ENCODE measurements at places on chromosomes 5 and 9.

DNA sequence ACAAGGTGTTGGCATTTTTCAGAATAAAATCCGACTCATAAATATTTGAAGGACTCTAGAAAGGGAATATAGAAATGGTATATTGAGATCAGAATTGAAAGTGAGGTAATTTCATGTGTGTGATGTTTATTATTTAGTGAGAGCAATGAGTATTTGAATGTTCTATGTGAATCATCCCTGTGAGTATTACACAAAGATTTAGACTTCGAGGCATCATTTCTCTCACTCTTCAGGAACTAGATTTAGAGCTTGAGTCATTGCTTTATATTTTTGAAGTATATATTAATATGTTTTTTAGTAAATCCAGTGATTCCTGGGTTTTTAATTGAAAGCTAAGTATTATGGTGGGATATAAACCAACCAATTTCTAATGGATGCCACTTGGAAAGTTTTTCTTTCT, 91.2 kb downstream of the RAB3C start:
- DNase-seq = no peak
- H3K27me3 ChIP-seq = no peaks in the 10 kb centered on the region
- no peaks in the 10 kb centered on the region for H3K36me3 ChIP-seq
- H3K4me1 ChIP-seq = no peaks in the 10 kb centered on the region
- no peak overlapping the region for H3K27ac ChIP-seq

DNA sequence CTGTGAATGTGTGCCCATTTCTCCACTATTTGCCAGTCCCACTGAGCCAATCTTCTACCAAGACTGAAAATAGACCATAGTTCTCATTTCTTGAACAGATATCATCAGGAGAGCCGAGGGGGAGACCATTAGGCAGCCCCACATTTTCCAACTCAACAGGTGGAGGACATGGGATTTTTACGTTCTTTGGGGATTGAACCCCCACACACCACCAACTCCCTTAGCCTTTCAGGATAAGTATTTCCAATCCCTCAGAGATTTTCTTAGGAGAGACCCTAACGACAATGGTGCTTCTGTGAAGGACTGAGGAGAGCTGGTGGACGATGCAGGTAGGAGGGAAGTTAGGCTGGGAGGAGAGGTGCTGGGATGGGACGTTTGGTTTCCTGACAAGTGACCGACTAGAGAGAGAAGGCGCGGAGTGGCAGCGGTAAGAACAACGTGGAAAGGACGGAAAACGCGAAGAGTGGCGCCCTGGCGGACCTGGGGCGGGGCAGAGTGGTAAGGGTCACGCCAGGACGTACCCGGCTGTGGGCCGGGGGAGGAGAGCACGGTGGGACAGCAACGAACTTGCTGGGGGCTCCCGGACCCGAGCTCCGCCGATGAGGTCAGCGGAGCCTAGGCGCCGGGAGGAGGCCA, 681 bp upstream of the CHSY3 start:
- H3K36me3 ChIP-seq = peaks cover 3% of the 10 kb centered on the region
- DNase-seq = no peak
- no peaks in the 10 kb centered on the region for H3K4me1 ChIP-seq
- no peaks in the 10 kb centered on the region for H3K27me3 ChIP-seq
- H3K4me3 ChIP-seq = peak overlapping the region; percentile 93
- H3K27ac ChIP-seq = peak overlapping the region; percentile 92

DNA sequence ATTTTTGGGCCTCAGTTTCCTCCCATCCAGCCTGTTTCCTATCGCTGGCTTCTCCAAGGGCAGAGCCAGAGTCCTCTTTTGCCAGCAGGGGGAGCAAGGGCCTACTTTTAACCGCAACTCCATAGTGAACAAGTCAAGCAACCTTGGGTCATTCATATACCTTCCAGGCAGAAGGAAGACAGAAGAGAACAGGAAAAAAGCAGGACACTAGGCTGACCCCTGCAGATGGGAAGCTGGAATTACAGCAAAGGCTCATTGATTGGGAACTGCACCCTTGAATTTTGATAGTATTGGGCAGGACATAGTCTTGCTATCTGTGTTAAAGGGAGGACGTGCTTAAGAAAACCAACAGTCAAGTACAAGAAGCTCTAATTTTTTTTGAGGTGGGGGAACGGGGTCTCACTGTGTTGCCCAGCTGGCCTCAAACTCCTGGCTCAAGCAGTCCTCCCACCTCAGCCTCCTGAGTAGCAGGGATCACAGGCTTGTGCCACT, 30.1 kb downstream of the QRFP start:
- no peaks in the 10 kb centered on the region for H3K27me3 ChIP-seq
- no peak overlapping the region for H3K4me3 ChIP-seq
- H3K36me3 ChIP-seq = peaks cover 16% of the 10 kb centered on the region
- peak; percentile 70 for DNase-seq

DNA sequence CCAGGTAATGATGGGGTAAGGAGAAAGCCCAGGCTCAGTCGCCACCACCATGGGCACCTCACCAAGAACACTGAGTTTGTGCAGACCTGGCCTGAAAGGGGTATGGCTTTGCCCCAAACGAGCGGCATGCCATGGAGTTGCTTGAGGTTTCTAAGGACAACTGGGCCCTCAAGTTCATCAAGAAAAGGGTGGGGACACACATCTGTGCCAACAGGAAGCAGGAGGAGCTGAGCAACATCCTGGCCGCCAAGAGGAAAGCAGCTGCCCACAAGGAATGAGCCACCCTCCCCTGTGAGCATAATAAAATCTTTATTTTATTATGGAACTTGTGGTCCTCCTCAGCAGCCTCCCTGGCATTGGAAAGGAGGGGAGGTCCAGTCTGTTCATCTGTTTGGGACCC, 23.8 kb downstream of the CD14 start:
- H3K27me3 ChIP-seq = no peaks in the 10 kb centered on the region
- no peak for DNase-seq
- H3K4me3 ChIP-seq = no peak overlapping the region
- H3K4me1 ChIP-seq = no peaks in the 10 kb centered on the region
- no peaks in the 10 kb centered on the region for H3K36me3 ChIP-seq

- H3K27me3 ChIP-seq = no peaks in the 10 kb centered on the region
- H3K4me3 ChIP-seq = no peak overlapping the region
- no peak for DNase-seq
- H3K36me3 ChIP-seq = no peaks in the 10 kb centered on the region
- no peak overlapping the region for H3K27ac ChIP-seq
- no peaks in the 10 kb centered on the region for H3K4me1 ChIP-seq
Observed at GRCh38 chr9:3735251-3735650, 209.4 kb upstream of the RFX3 start.

- no peak overlapping the region for H3K4me3 ChIP-seq
- peaks cover 8% of the 10 kb centered on the region for H3K4me1 ChIP-seq
- DNase-seq = no peak
- no peaks in the 10 kb centered on the region for H3K27me3 ChIP-seq
Observed at GRCh38 chr9:3750321-3750720, 224.5 kb upstream of the RFX3 start.

- H3K4me1 ChIP-seq = no peaks in the 10 kb centered on the region
- no peak overlapping the region for H3K4me3 ChIP-seq
- H3K27me3 ChIP-seq = no peaks in the 10 kb centered on the region
- no peak for DNase-seq
Observed at GRCh38 chr5:119681734-119682133, 52.4 kb downstream of the FAM170A start.

GRCh38 chr9:92807031-92807756, 42.6 kb upstream of the BICD2 start:
- H3K36me3 ChIP-seq = no peaks in the 10 kb centered on the region
- no peak overlapping the region for H3K4me3 ChIP-seq
- peaks cover 10% of the 10 kb centered on the region for H3K27me3 ChIP-seq
- H3K27ac ChIP-seq = no peak overlapping the region

- H3K36me3 ChIP-seq = no peaks in the 10 kb centered on the region
- H3K4me3 ChIP-seq = no peak overlapping the region
- H3K4me1 ChIP-seq = no peaks in the 10 kb centered on the region
- no peak overlapping the region for H3K27ac ChIP-seq
- DNase-seq = no peak
Observed at GRCh38 chr9:93170571-93170970, 13.4 kb upstream of the WNK2 start.

GRCh38 chr5:9054821-9055589, 490.9 kb downstream of the SEMA5A start:
- no peak for DNase-seq
- no peaks in the 10 kb centered on the region for H3K4me1 ChIP-seq
- no peak overlapping the region for H3K27ac ChIP-seq
- H3K27me3 ChIP-seq = no peaks in the 10 kb centered on the region
- no peak overlapping the region for H3K4me3 ChIP-seq
- H3K36me3 ChIP-seq = no peaks in the 10 kb centered on the region

DNA sequence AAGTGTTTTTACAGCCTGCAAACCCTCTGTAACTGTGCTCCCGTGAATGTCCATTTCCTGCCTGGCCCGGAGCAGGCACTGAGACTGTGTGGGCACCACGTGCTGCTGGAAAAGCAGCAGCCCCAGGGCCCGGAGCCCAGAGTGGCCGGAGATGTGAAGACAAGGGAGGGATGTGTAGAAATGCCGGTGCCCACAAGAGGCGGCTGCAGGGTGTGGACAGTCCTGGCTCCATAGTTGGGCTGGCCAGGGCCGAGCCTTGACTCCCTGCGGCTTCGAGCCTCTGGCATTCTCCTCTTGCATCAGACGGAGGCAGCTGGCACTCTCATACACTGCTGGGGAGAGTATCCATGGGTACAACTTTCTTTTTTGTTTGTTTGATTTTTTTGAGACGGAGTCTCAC, 13.2 kb upstream of the GFPT2 start:
- H3K27me3 ChIP-seq = no peaks in the 10 kb centered on the region
- no peak overlapping the region for H3K4me3 ChIP-seq
- no peaks in the 10 kb centered on the region for H3K36me3 ChIP-seq
- peaks cover 10% of the 10 kb centered on the region for H3K4me1 ChIP-seq
- peak overlapping the region; percentile 32 for H3K27ac ChIP-seq
- DNase-seq = peak; percentile 84

- no peaks in the 10 kb centered on the region for H3K4me1 ChIP-seq
- no peaks in the 10 kb centered on the region for H3K27me3 ChIP-seq
- no peak overlapping the region for H3K4me3 ChIP-seq
- H3K36me3 ChIP-seq = no peaks in the 10 kb centered on the region
Observed at GRCh38 chr5:91787718-91788117, 404.6 kb upstream of the ARRDC3 start.

- peaks cover 18% of the 10 kb centered on the region for H3K36me3 ChIP-seq
- DNase-seq = no peak
- no peak overlapping the region for H3K4me3 ChIP-seq
- no peaks in the 10 kb centered on the region for H3K4me1 ChIP-seq
- no peak overlapping the region for H3K27ac ChIP-seq
Observed at GRCh38 chr5:179180921-179181645, 120.9 kb downstream of the ZNF354C start.

DNA sequence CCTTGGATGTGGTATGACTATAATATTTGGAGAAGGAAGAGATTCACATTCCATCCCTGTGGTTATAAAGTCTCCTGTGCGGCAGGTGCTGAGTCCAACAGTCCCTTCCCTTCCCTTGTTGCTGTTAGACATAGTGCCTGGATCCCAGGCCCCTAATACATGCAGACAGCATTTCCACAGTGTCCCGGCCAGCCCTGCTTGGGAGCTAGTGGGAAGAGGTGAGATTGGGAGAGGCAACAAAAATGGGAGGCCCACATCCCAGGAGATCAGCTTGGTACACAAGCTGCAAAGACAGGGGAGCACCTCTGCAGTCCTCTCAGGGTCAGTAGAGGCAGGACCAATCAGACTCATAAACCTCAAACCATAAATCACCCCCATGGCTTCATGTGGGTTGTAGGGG, 3.3 kb upstream of the NEURL1B start:
- H3K27me3 ChIP-seq = no peaks in the 10 kb centered on the region
- no peak overlapping the region for H3K4me3 ChIP-seq
- H3K36me3 ChIP-seq = no peaks in the 10 kb centered on the region
- H3K27ac ChIP-seq = no peak overlapping the region
- no peak for DNase-seq

DNA sequence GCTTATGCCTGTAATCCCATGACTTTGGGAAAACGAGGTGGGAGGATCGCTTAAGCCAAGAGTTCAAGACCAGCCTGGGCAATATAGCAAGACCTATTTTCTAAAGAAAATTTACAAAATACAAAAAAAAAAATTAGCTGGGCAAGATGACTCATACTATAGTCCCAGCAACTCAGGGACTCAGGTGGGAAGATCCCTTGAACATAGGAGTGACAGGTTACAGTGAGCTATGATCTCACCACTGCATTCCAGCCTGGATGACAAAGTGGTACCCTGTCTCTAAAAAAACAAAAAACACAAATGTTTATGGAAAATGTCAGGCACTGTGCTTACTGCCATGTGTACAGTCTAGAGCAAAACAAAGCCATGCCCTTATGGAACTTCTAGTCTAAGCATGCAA, 823.3 kb upstream of the DMAC1 start:
- peaks cover 1% of the 10 kb centered on the region for H3K4me1 ChIP-seq
- H3K36me3 ChIP-seq = no peaks in the 10 kb centered on the region
- H3K27ac ChIP-seq = no peak overlapping the region

- H3K27ac ChIP-seq = no peak overlapping the region
- peaks cover 9% of the 10 kb centered on the region for H3K4me1 ChIP-seq
- DNase-seq = no peak
- no peaks in the 10 kb centered on the region for H3K36me3 ChIP-seq
- no peak overlapping the region for H3K4me3 ChIP-seq
Observed at GRCh38 chr5:102547141-102548035, 48.6 kb upstream of the SLCO6A1 start.

DNA sequence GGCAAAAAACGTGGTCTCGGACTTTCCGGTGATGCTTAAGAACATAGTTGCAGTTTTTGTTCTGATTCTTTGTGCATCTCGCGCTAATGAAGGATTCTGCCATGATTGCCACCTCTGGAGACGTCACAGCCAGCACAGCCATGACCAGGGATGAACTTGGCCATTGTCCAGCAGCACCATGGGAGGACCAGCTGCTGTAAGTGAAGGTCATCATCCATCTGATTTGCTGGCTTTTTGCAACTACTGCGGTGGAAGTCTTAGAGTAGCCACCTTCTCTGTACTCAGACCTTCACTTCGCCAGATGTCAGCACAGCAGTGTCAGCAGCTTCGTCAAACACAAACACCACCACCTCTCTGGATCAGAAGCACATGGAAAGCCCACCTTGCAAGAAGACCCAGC, 45.7 kb downstream of the NSUN2 start:
- no peaks in the 10 kb centered on the region for H3K36me3 ChIP-seq
- peaks cover 5% of the 10 kb centered on the region for H3K4me1 ChIP-seq
- DNase-seq = no peak

- no peak overlapping the region for H3K4me3 ChIP-seq
- no peaks in the 10 kb centered on the region for H3K27me3 ChIP-seq
- DNase-seq = no peak
- H3K36me3 ChIP-seq = peaks cover 52% of the 10 kb centered on the region
Observed at GRCh38 chr9:133111808-133112662, 9.0 kb downstream of the RALGDS start.

All from tibial artery (tissue), 4 donors.